ENCODE measurements at places on chromosomes 2 and 18.

GRCh38 chr18:10804126-10804525 lies 278.3 kb downstream of the NAPG start:
- no peak for DNase-seq

GRCh38 chr2:54613794-54614257 lies 109.6 kb upstream of the EML6 start:
- no peak for DNase-seq

DNA sequence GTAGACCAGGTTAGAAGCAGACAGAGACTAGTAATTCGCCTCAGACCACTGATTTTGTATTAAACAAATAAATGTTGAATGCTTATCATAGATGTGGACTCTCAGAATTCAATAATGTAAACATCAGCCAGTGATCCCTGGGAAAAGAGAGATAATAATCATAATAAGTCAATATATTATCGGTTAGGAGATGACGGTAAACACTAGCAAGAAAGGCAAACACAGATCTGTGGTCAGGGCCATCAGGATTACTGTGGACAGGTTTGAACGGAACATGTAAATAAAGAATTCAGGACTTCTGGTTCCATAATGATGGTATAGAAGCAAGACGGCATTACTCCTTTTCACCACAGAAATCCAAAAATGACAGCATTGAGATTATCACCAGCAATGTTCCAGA lies 861.6 kb downstream of the CBLN2 start:
- no peak for DNase-seq

DNA sequence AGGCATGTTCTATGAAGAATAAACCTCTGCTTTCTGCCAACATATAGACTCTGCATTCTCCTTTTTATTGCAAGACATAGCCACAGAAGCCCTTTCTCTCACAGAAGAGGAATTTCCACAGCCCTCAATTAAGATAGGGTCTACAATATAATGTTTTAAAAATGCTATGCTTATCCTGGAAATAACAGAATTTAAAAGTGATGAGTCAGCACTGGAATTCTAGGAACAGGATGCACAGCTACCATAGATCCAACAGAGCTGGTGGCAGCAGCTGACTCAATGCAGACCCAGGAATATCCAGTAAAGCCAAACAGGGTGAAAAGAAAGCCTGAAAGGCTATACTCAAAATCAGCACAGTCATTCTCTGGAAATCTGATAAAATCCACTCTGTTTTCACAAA lies 866.9 kb downstream of the TRIB2 start:
- no peak for DNase-seq

DNA sequence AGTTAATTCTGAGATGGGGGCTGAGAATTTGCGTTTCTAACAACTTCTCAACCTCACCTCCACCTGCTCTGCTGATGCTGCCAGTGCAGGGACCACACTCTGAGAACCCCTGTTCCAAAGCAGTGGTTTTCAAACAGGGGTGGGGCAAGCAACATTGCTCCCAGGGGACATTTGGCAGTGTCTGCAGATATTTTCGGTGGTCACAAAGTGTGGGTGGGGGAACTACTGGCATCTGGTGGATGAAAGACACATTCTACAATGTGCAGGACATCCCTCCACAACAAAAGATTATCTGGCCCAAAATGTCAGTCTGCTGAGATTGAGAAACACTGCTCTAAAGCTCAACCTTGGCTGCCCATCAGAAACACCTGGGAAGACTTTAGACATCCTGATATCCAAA lies 188.7 kb upstream of the SATB2 start:
- DNase-seq: no peak

All from hippocampal formation (tissue), 2 donors.